ENCODE measurements at places on chromosomes 11 and 22.

- DNase-seq = no peak
Measured at GRCh38 chr22:24810043-24810749, 4.2 kb downstream of the SGSM1 start.

- DNase-seq = peak; percentile 24
Measured at GRCh38 chr11:8671651-8672062, 10.8 kb downstream of the TRIM66 start.

- no peak for DNase-seq
Measured at GRCh38 chr22:17334059-17334458, 35.2 kb upstream of the CECR2 start.

DNA sequence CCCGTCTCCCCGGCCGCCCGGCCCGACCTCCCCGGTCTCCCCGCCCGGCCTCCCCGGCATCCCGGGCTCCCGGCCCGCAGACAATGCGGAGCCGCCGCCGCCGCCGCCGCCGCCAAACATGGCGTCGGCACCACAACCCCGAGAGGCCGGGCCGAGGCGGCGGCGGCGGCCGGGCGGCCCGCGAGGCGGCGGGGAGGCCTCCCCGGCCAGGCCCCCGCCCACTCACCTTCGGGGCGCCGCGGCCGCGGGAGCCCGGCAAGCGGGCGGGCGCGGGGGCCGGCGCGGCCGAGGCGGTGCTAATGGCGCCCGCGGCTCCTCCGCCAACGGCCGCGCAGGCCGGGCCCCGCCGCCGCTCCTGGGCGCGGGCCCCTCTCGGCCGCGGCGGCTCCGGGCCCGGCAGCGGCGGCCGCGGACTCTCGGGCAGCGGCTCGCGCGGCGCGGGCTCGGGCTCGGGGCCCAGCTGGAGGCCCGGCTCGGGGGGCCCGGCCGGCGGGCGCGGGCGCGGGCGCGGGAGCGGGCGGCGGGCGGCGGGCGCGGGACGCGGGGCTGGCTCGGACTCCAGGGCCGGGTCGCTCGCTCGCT lies 311 bp downstream of the BRD1 start:
- no peak for DNase-seq

DNA sequence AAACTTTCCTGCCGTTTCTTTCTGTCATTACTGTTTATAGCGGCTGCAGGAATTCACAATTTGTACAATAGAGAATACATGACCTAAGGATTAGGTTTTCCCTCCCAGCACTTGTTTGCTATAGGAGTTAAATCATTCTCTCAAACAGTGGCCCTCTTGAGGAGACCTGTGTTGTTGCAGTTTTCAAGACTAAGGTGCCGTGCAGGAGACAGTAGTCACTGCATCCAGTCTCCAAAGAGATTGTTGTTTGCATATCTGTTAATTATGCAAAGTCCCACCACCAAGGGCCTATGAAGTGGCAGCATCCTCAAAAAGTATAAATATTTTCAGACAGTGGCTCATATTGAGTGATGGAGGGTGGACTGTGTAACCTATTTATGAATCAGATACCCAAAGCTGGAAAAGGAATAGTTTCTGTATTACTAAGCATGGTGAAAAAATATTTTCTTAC lies 2.3 kb downstream of the PRSS23 start:
- DNase-seq = no peak

DNA sequence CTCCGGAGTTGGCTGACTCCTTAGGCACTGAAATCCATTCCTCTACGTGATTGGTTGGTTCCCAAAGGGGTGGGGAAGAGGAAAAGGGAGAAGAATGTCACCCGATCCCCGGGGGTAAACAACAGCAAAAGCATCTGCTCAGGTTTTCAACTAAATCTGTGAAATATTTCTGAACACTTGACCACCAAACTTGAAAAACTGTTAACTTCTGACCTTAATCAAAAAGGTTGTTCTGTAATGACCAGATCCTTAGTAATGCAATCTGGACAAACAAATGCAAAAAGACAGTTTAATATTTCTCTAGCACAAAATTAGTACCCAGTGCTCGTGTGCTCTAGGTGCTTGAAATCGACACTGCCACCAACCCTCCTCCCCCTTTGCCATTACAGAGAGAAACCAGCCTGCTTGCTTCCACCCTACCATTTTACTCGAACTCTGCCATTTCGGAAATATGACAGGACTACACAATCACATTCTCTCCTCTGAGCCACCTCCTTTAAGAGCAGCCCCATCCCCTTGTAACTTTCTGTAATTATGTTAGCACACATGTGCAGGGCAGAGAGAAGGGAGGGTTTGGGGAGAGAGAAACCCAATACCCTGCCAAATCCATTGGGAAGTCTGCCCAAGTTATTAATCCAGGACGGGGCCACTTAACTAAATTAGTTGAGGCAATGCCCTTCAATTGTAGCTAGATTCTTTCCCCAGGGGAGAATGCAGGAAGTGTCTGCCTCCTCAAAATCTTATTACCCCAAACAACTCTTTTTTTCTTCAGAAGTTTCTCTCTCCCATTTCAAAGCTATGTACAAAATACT lies 113.8 kb downstream of the RBFOX2 start:
- peak; percentile 67 for DNase-seq

DNA sequence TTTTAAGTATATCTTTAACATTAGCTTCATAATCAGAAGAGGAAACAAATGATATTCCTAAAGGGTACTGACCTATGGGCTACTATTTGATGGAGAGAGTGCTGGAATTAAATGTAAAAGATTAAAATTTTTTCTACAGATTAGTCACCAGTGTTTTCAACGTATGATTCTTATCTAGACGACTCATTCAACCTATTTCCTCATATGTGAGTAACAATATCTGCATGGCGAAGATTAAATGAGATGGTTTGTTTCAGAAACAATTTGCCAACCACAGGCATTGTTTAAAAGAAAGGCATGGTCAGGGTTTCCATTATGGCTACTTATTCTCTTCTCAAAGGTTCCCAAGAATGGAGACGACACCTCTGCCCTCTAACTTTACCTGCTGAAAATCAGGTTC lies 20.4 kb downstream of the OR56B4 start:
- no peak for DNase-seq

DNA sequence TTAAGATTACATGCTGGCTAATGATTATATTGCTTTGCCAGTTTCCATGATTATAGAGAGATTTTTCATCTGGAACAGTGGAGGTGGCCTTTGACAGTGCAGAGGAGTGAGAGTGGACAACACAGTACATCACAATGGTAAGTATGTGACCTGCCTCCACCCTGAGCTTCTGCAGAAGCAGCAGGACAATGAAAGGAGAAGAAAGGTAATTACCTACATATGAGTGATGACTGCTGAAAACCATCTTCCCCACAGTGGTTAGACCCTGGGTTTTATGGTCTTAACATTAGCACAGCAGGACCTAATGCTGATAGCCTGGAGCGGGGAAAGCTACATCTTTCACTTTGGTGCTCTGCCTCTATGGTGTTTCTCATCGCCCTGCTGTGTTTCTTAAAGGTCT lies 454.7 kb upstream of the DDI1 start:
- no peak for DNase-seq

DNA sequence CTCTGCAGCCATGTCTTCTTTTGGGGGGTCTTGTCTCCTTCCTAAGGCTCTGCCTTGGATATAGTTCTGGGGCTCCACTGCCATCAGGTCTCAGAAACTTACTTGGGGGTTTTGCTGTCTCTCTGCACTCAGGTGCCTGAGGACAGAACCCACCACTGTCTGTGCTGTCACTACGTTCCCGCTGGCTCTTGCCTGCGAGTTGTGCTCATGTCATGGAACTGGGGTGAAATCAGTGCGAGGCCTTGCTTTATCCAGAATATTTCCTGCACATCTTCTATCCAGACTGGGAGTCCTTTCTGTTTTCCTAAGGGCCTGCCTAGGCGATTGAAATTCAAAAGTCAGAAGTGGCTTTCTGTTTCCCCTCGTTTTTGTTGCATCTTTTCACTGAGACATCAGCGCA lies 6.6 kb upstream of the USP2 start:
- no peak for DNase-seq

GRCh38 chr11:122160841-122161590 lies 45.0 kb upstream of the BLID start:
- DNase-seq = no peak

- no peak for DNase-seq
Measured at GRCh38 chr11:45730014-45730413, 64.6 kb upstream of the CHST1 start.

DNA sequence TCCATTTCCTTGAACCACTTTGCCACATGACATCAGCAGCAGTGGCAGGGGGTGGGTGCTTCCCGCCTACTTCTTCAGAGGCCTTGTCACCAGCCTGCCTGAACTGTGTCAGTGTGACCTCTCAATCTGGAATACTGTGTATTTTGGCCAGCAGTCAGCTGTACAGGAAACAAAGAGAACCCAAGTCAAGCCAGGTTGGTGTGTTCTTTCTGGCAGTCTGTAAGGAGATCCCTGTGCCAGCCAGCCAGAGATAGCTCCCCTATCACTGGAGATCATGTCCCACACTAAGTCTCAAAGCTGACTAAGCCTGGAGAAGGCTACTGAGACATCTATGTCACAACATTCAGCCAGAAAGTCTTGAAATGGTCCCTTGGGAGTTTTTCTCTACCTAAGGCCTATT lies 142.1 kb downstream of the TRPC6 start:
- DNase-seq = peak; percentile 16

DNA sequence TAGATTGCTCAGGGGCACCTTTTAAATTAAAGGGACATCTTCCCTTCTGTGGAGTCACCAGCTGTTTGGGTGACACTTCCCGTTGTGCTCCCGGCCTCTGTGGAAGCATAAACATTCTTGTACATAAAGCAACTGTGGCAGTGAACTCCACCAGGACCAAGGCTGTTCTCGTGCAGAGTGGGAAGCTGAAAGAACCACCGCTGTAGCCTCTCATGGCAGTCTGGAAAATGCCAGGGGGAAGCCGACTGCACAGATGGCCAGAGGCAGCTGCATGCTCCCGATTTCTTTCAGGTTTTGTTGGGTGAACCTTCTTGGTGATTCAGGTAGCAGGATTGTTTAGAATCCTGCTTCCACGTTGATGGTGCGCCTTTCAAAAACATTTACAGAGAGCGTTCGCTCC lies 10.3 kb downstream of the UBASH3B start:
- no peak for DNase-seq

DNA sequence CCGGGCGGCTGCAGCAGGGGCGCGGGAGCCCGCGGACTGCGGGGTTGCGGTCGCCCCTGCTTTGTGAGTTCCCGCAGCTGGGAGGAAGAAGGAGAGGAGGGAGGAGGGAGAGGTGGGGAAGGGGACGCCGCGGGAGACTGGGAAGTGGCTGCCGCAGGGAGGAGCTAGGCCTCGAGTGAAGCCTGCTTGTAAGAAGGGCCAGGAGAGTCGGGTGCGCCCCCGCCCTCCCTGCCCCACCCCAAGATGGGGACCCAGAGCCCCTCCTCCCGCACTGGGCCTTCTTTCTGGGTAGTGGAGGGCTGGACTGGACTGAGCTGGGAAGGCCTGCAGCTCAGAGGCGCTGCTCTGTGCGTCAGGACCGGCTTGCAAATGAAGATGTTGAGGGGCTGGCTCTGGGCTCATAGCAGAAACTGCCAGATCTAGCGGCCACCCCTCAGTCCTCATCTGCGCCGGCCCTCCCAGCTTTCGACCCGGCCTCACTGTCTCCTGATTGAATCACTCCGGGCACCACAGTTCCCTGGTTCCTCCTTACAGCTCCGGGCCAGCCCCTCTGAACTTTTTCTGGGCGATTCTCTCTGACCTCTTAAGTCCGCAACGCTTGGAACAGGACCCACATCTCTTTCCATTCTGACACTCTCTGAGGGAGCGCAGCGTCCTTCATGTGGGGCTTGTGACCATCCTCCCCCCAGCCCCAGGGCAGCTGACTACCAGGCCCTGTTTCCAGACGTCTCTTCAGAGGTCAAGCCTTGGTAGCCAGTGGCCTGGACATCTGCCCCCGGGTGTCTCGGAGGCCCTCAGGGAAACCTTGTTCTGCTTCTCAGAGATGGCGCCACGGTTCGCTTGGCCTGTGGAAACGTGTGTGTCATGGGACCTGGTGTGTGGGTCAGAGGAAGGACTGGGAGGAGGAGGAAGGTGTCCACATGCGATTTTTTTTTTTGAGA lies 21.9 kb downstream of the SERPINH1 start:
- DNase-seq = peak; percentile 30

DNA sequence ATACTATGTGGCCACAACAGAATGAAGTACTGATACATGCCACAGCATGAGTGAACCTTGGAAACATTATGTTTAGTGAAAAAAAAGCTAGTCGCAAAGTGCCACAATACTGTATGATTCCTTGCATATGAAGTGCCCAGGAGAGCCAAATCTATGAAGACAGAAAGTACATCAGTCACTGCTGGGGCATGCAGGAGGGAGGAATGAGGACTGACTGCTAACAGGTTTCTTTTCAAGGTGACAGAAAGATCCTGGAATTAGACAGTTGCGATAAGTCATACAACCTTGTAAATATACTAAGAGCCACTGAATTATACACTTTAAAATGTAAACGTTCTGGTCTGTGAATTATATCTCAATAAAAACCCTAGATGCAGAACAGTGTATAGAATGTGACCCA lies 11.8 kb upstream of the C11orf91 start:
- DNase-seq = no peak

DNA sequence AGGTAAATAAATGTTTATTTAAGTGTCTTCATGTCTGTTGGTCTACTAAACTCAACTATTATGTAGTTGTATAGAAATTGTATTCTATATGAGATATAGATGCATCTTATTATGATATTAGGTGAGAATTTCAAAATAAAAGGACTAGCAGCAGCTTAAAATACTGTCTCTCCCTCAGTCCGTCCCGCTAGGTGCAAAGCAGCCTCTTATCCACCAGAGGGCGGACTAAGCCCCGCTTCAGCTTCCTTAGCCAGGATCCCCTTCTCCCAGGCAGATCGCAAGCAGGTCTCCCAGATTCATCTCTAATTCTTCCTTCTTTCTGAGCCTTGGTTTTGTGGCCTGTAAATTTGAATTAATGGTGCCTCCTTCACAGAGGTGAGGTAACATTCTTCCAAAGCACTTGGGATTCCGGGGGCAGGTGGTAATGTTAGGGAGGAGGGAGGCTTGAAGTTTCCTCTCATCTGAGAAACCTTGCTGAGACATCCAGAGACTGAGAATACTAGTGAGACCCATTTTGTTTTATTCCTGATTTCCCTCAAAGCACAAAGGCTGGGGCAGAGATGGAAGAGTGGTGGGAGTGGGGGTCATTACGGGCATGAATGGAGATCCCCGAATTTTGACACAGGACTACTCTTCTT lies 13.5 kb upstream of the INSC start:
- DNase-seq = peak; percentile 50

DNA sequence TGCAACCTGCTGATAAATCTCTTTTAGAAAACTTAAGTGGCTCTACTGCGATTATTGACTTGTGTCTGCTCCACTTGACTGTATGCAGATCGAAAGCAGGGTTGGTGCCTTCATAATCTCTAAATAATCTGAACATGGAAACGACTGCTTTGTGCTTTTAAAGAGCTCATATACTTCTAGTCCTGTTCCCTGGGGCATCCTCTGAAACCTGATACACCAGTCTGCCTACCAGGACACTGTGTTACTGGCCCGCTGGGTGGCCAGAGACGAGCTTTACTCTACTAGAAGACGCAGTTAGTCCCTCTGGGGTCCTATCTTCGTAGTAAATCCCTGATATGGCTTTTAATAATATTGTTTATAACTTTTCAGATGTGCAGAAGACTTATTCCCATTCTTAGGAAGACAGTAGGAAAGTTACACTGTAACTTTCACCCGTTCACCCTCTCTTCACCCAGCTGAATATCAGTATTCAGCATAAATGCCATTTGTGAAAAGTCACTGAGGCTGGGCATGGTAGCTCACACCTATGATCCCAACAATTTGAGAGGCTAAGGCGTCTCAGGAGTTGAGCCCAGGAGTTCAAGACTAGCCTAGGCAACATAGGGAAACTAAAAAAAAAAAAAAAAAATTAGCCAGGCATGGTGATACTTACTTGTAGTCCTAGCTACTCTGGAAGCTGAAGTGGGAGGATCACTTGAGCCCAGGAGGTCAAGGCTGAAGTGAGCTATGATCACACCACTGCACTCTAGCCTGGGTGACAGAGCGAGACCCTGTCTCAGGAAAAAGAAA lies 9.0 kb upstream of the HTR3B start:
- DNase-seq = no peak

Measured in NCI-H774 (cell line).